GM04504 (cell line): ENCODE measurements at places on chromosomes 2 and 18.

- DNase-seq, result peak; percentile 38
Observed at GRCh38 chr2:183035298-183035953, 2.8 kb downstream of the NCKAP1 start.

GRCh38 chr2:147541314-147541713 lies 303.5 kb upstream of the ACVR2A start:
- DNase-seq, result no peak

DNA sequence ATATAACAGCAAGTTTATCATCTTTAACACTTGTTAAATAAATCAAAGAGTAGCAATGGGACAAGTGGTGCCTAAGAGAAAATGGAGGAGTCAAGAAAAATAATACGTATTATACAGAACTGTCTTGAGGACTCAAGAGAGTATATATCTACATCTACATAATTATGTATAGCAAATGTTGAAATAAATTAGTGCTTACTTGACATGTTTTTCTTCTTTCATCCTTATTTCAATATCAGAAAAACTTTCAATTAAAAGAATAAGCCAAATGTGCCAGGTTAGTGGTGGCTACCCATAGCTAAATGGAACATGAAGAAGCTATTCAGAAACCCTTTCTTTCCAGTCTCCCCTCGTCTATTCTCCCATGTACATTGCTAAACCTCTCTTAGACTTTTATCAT lies 267.3 kb upstream of the SPOPL start:
- no peak for DNase-seq

- DNase-seq, result no peak
Observed at GRCh38 chr18:48769006-48769636, 181.6 kb downstream of the SMAD7 start.

- DNase-seq, result peak; percentile 55
Observed at GRCh38 chr2:10079266-10079869, 843 bp downstream of the CYS1 start.

DNA sequence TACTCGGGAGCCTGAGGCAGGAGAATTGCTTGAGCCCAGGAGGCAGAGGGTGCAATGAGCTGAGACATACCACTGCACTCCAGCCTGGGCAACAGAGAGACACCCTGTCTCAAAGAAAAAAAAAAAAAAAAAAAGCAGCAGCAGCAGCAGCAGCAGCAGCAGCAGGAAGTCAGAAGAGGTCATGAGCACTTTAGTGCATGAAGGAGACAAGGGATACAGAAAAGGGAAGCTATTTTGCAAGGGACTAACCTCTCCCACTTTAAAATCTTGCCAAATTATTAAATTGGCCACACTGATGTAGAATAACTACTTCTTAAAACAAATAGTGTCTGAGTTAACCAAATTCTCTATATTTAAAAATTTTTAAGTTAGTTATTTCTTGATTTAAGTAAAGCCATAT lies 113.4 kb upstream of the PDE1A start:
- DNase-seq, result no peak

- peak; percentile 79 for DNase-seq
Observed at GRCh38 chr2:171522052-171522787, at the start of gene CYBRD1. CYBRD1 (plus strand) TSS chr2:171522474; CDS start chr2:171522546, 72 bp downstream.

- DNase-seq, result peak; percentile 99
Observed at GRCh38 chr2:105455488-105456003, 56.7 kb upstream of the FHL2 start.

DNA sequence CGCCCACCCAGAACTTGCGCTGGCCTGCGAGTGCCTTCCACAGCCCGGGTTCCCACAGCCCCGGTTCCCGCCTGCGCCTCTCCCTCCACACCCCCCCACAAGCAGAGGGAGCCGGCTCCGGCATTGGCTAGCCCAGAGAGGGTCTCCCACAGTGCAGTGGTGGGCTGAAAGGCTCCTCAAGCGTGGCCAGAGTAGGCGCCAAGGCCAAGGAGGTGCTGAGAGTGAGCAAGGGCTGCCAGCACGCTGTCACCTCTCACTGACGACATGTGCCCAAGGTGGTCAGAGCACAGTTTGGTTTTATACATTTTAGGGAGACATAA lies 15.3 kb upstream of the PXDN start:
- no peak for DNase-seq

DNA sequence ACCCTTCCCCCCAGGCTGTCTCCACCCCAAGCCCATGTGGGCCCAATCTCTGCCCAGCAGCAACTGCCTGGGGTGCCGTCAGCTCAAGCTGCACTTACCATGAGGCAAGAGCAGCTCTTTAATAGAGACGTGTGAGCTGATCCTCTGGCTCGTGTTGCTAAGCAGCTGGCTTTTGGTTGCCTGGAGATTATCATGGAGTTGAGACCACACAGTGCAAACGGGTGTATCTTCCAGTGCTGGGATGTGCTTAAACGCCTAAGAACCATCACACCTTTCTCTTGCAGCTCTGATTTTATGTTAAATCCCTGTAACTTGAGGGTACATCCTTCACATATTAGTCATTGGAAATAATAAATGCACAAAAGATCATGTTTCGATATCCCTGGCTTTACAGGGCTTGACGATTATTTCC lies 271.1 kb downstream of the PRKCE start:
- no peak for DNase-seq
